Thoracic aorta (tissue), 2 donors: ENCODE measurements at places on chromosomes 13 and 19. TPM values are rescaled to one million over a fixed set of nuclear protein-coding genes. Genes with fewer than 3 reads are reported as not detected.

DNA sequence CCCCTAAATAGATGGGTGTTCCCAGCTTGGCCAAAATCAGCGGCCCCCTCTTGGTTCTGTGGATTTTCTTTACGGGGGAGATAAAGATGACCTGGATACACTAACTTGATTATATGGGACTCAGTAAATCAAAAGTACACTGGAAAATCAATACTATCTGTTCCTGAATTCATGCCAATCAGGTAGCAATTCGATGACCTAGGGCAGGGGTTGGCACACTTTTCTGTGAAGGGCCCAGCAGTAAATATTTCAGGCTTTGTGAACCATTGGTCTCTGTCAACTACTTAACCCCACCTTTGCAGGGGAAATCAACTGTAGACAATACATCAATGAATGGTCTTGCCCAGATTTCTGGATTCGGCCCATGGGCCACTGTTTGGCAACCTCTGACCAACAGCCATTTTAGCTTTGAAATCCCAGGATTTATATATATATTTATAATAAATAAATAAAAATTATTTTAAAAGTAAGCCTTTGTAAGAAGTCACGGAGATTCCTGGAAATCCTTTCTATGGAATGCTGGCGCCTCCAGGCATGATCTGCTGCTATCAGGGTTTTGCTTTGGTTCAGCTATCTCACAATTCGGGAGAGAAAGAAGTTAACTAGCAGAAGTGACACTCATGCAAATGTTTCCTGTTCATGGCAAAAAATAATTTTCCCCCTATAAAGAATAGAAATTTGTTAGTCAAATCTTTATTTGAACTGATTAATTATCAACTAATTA lies 32.8 kb downstream of the SLC15A1 start:
- no peaks in the 10 kb centered on the region for H3K36me3 ChIP-seq
- DNase-seq = no peak
- H3K4me3 ChIP-seq = no peak overlapping the region
- no peak overlapping the region for H3K27ac ChIP-seq
- no peaks in the 10 kb centered on the region for H3K4me1 ChIP-seq
- no peaks in the 10 kb centered on the region for H3K27me3 ChIP-seq

The ADPRHL1 gene
- total RNA-seq = 12.6 TPM

GRCh38 chr13:110319774-110320509 lies 12.9 kb downstream of the COL4A2 start:
- peaks cover 99% of the 10 kb centered on the region for H3K4me1 ChIP-seq
- H3K27ac ChIP-seq = peak overlapping the region; percentile 64
- H3K27me3 ChIP-seq = no peaks in the 10 kb centered on the region
- peaks cover 10% of the 10 kb centered on the region for H3K36me3 ChIP-seq
- H3K4me3 ChIP-seq = peak overlapping the region; percentile 31

DNA sequence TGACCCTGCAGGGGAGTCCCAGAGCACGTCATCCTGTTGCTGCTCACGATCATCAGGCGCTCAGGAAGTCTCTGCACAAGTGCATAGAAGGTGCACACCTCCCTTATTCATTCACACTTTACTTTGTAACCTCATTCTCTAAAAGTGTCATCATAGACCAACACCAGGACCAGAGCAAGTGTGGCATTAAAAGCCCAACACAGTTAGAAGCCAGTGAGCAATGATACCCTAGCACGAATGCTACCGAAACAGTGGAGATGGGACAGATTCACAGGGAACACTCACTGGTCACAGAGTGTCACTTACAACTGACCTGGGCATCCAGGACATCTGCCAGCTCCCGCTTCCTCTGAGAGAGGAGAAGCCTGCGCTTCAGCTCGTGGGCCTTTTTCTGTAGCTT lies 17.0 kb downstream of the HAUS8 start:
- DNase-seq = no peak
- H3K27me3 ChIP-seq = no peaks in the 10 kb centered on the region
- peaks cover 14% of the 10 kb centered on the region for H3K36me3 ChIP-seq
- H3K4me1 ChIP-seq = no peaks in the 10 kb centered on the region

The MRPS31 gene
- 11.4 TPM for total RNA-seq

DNA sequence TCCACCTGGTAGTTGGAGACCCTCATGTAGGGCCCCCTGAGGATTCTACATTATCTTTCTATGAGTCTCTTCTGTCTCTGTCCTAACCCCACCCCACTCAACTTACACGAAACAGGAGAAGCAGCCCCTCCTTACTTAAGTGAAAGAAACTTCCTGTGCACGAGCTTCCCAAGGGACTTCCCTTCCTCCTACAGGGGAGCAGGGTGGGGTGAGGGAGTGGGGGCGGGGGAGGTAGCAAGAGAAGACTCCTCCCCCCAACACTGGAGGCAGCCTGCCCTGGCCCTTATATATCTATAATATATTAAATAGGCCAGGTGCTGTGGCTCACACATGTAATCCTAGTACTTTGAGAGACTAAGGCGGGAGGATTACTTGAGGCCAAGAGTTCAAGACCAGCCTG lies 5.5 kb upstream of the PDE4C start:
- no peak overlapping the region for H3K4me3 ChIP-seq
- H3K27me3 ChIP-seq = peaks cover 4% of the 10 kb centered on the region
- no peak for DNase-seq

- H3K4me1 ChIP-seq = no peaks in the 10 kb centered on the region
- no peak overlapping the region for H3K4me3 ChIP-seq
Observed at GRCh38 chr19:45826934-45827333, 11.8 kb upstream of the RSPH6A start.

The LRRC63 gene
- total RNA-seq = 3.6 TPM

DNA sequence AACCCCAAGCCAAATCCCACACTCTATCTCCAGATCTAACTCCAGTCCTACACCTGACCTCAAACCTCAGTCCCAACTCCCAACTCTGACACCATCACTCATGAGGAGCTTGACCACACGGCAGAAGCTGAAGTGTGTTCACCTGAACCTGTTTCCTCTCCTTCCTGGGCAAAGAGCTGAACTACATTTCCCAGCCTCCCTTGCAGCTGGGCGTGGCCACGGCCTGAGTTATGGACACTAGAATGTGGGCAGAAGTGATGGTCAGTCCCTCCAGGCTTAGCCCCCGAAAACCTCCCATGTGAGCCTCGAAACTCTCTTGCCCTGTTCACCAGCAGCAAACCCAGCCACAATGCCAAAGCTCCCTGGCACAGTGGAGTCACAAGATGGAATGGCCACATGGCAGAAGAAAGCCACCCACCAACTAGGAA lies 19.5 kb upstream of the MEIS3 start:
- H3K27ac ChIP-seq = no peak overlapping the region
- no peaks in the 10 kb centered on the region for H3K4me1 ChIP-seq
- DNase-seq = no peak

DNA sequence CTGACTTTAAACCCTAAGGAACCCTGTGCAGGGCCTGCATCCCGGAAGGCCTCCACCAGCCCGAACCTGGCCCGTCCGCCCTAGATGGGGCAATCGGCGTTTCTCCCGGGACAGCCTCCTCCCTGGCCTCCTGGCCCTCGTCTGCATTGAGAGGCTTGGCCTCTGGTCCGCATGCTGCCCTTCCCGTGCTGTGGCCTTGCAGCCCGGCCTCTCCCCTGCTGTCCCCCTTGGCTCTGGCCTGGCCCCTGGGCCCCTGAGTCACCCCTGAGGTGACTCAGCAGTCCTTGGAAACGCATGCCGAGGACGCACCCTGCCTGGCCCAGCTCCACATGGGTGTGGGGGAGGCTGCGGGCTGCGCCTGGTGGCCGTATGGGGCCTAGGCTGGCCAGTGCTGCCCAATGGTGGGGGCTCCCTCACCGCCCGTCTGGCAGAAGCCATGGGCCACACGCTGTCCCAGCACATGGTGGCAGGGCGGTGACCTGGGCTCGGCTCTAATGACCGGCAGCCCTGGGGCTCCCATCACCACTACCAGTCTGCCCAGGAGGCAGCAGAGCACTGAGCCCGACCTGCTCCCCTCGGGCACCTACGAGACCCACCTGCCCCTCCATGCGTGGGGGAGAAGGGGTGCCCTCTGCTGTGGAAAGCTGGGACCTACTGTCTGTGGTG lies 25.7 kb downstream of the SH3GL1 start:
- peak; percentile 74 for DNase-seq
- H3K27ac ChIP-seq = peak overlapping the region; percentile 95
- peak overlapping the region; percentile 38 for H3K4me3 ChIP-seq
- peaks cover 87% of the 10 kb centered on the region for H3K4me1 ChIP-seq
- no peaks in the 10 kb centered on the region for H3K27me3 ChIP-seq
- H3K36me3 ChIP-seq = no peaks in the 10 kb centered on the region

DNA sequence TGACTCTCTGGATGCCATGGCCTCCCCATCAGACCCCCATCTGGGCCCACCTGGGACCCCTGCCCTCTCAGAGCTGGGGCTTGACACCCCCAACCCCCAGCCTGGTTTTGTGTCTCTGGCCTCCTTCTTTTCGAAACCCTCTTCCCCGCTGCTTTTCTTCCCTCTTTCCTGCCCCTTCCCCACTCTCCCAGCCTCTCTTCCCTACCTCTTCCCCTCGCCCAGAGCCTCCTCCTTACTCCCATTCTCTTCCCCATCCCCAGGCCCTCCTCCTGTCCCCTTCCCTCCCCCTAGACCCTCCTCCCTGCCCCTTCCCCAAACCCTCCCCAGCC lies 2.1 kb downstream of the TNFSF9 start:
- no peak overlapping the region for H3K4me3 ChIP-seq
- no peak overlapping the region for H3K27ac ChIP-seq
- DNase-seq = no peak
- no peaks in the 10 kb centered on the region for H3K36me3 ChIP-seq
- no peaks in the 10 kb centered on the region for H3K4me1 ChIP-seq
- no peaks in the 10 kb centered on the region for H3K27me3 ChIP-seq

GRCh38 chr13:89382981-89383380 lies 1711.8 kb downstream of the SLITRK5 start:
- no peaks in the 10 kb centered on the region for H3K27me3 ChIP-seq
- no peak overlapping the region for H3K27ac ChIP-seq
- H3K36me3 ChIP-seq = no peaks in the 10 kb centered on the region
- no peak for DNase-seq
- H3K4me3 ChIP-seq = no peak overlapping the region

The KIR2DL1 gene
- total RNA-seq = not detected

- DNase-seq = no peak
- H3K4me3 ChIP-seq = no peak overlapping the region
- H3K27me3 ChIP-seq = no peaks in the 10 kb centered on the region
- no peaks in the 10 kb centered on the region for H3K36me3 ChIP-seq
Observed at GRCh38 chr13:25574437-25575411, 202.9 kb downstream of the ATP8A2 start.

DNA sequence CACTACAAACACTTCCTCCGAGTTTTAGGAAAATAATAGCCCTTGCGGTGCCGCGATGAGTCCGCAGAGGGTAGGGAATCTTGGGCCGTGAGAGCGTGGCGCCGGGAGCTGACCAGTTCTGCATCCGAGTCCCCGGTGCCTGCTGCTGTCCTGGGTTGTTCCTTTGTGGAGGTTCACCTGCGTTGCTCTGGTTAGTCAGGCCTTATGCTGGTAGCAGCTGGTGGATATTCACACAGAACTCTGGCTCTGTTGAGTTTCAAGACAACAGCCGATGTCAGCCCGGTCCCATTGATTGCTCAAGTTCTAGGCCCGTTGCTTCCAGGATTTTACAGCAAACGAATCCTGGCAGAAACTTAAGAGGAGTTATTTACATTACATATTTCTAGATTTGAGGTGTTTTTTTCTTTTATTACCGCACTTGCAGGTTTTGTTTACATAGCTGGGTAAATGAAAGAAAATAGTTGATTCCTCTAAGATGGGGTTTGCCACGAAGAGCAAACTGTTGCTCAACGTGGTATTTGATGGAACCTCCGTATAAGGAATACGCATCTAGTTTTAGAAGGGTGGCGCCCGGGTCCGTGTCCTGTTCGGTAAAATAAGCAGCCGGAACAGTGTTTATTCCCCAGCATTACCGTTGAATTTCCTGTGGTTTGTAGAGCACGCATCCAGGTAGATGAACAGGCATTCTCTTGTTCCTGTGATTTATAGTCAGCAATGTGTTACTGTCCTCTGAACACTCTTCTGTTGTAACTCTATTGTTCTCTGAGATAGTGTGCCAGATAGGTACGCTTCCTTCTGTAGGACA lies 1.3 kb downstream of the CLDN10 start:
- no peak overlapping the region for H3K27ac ChIP-seq
- H3K4me3 ChIP-seq = peak overlapping the region; percentile 28
- DNase-seq = no peak
- H3K27me3 ChIP-seq = peaks cover 6% of the 10 kb centered on the region
- peaks cover 11% of the 10 kb centered on the region for H3K4me1 ChIP-seq
- no peaks in the 10 kb centered on the region for H3K36me3 ChIP-seq

GRCh38 chr19:46291829-46292228 lies 5.0 kb upstream of the HIF3A start:
- no peak for DNase-seq
- no peaks in the 10 kb centered on the region for H3K36me3 ChIP-seq
- no peak overlapping the region for H3K4me3 ChIP-seq
- no peak overlapping the region for H3K27ac ChIP-seq
- H3K4me1 ChIP-seq = peaks cover 6% of the 10 kb centered on the region

- H3K4me3 ChIP-seq = no peak overlapping the region
- H3K27me3 ChIP-seq = no peaks in the 10 kb centered on the region
- no peak overlapping the region for H3K27ac ChIP-seq
- H3K36me3 ChIP-seq = no peaks in the 10 kb centered on the region
- no peaks in the 10 kb centered on the region for H3K4me1 ChIP-seq
Observed at GRCh38 chr13:31431722-31432137, 232.0 kb downstream of the B3GLCT start.

The CYP2F1 gene
- total RNA-seq = not detected

GRCh38 chr13:40546047-40546446 lies 120.4 kb downstream of the FOXO1 start:
- no peaks in the 10 kb centered on the region for H3K27me3 ChIP-seq
- no peak for DNase-seq
- H3K4me3 ChIP-seq = no peak overlapping the region
- no peak overlapping the region for H3K27ac ChIP-seq

GRCh38 chr13:49298903-49299605 lies 51.3 kb downstream of the CDADC1 start:
- H3K4me1 ChIP-seq = peaks cover 4% of the 10 kb centered on the region
- DNase-seq = no peak
- H3K4me3 ChIP-seq = no peak overlapping the region

DNA sequence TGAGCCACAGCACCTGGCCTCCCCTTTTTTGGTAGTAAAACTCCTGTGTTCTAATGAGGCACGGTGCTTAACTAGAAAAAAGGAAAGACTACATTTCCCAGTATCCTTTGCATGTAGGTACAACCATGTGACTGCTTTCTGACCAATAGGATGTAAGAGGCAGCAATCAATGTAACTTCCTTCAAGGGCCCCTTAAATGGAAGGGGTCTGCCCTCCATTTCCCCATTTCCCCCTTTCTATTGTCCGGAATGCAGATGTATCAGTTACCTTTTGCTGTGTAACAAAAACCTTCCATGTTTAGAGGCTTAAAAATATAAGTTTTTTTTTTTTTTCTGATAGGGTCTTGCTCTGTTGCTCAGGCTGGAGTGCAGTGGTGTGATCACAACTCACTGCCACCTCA lies 2.2 kb downstream of the GPR32 start:
- H3K4me3 ChIP-seq = no peak overlapping the region
- no peaks in the 10 kb centered on the region for H3K36me3 ChIP-seq
- no peak overlapping the region for H3K27ac ChIP-seq
- no peaks in the 10 kb centered on the region for H3K27me3 ChIP-seq
- no peak for DNase-seq

The LGALS14 gene
- total RNA-seq = not detected

The NCAN gene
- not detected for total RNA-seq

The KLF5 gene
- total RNA-seq = 6.2 TPM

The ZNF180 gene
- 9.6 TPM for total RNA-seq

- DNase-seq = no peak
- H3K27me3 ChIP-seq = no peaks in the 10 kb centered on the region
- peaks cover 29% of the 10 kb centered on the region for H3K36me3 ChIP-seq
- H3K27ac ChIP-seq = no peak overlapping the region
- H3K4me1 ChIP-seq = no peaks in the 10 kb centered on the region
- no peak overlapping the region for H3K4me3 ChIP-seq
Observed at GRCh38 chr19:48455908-48456562, 661 bp downstream of the KCNJ14 start.
